Peyer's patch (tissue), 4 donors: ENCODE measurements at places on chromosomes 5 and 9. TPM values are rescaled to one million over a fixed set of nuclear protein-coding genes. Genes with fewer than 3 reads are reported as not detected.

DNA sequence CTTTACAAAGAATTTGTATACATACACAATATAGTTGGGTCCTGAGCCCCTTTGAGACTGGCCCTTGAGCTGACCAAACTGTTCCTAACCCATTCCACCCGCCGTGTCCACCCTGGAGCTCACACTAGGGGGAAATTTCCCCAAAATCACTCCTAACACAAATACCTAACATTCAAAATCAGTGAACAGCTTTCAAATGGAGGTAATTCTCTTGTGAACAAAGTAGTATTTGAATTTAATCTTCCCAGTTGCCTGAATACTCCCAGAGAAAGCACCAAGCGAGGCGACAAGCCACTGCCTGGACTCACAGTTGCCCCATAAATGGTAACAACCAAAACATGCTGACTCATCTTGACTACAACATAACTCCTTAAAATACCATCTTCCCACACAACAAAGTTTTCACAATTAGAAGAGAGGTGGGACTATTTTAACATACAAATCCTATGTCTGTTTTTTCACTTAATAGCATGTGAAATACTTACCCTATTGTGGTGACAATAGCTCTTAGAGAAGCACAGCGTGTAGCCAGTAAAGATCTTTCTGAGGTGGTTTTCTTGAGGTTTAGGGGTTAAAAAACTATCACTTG, 31.7 kb upstream of the SCAMP1 start:
- no peaks in the 10 kb centered on the region for H3K4me1 ChIP-seq
- no peak overlapping the region for H3K27ac ChIP-seq
- H3K27me3 ChIP-seq = no peaks in the 10 kb centered on the region
- no peaks in the 10 kb centered on the region for H3K36me3 ChIP-seq

DNA sequence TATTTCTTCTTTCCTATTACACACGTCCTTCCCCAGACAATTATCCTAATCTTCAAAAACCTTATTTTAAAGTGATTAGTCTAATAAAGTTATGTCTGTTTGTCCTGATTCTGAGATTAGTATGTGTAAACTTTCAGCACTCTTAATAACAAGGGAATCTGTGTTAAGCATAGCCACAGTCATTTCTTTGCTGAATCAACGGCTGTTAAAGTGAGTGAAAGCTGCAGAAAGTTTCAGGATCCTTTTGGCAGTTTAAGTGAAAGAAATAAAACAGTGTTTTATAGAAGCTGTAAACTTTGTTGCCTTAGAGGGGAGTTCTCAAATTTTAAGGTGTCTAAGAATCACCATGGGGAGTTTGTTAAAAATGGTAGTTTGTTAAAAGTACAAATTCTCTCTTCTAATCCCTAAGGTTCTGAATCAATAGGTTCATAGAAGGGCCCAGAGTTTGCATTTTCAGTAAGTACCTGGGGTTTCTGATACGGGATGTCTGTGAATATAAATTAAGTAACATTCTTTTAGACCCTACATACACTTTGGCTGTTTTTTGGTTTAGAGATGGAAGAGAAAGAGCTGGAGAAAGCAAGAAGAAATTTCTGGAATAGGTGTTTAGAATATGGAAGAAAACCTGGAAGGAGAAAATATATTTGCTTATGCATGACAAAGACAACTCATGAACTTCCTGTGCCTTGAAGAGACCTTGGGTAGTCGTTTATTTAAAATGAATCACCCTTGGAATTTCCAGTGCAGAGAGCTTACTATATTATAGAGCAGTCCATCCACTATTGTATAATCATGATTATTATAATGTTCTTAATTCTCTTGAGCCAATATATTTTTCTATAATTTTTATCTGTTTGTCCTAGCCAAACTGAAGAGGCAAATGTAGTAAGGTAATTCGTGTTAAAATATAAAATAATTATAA, 45.7 kb downstream of the SCAMP1 start:
- H3K36me3 ChIP-seq = no peaks in the 10 kb centered on the region
- no peaks in the 10 kb centered on the region for H3K27me3 ChIP-seq
- H3K4me3 ChIP-seq = no peak overlapping the region
- H3K27ac ChIP-seq = no peak overlapping the region

- no peak overlapping the region for H3K27ac ChIP-seq
- DNase-seq = no peak
- H3K4me3 ChIP-seq = no peak overlapping the region
- no peaks in the 10 kb centered on the region for H3K36me3 ChIP-seq
- no peaks in the 10 kb centered on the region for H3K27me3 ChIP-seq
- no peaks in the 10 kb centered on the region for H3K4me1 ChIP-seq
Observed at GRCh38 chr5:134813827-134814226, 31.9 kb upstream of the C5orf24 start.

- no peaks in the 10 kb centered on the region for H3K27me3 ChIP-seq
- H3K36me3 ChIP-seq = no peaks in the 10 kb centered on the region
Observed at GRCh38 chr5:156513123-156513815, 186.3 kb downstream of the SGCD start.

GRCh38 chr9:133397895-133398294, 19.9 kb downstream of the REXO4 start:
- H3K36me3 ChIP-seq = no peaks in the 10 kb centered on the region
- no peak overlapping the region for H3K4me3 ChIP-seq
- no peaks in the 10 kb centered on the region for H3K27me3 ChIP-seq
- H3K4me1 ChIP-seq = no peaks in the 10 kb centered on the region
- DNase-seq = no peak

Gene MUSK
- total RNA-seq = 4.4 TPM

GRCh38 chr9:69044240-69045219, 9.0 kb downstream of the FXN start:
- peaks cover 16% of the 10 kb centered on the region for H3K36me3 ChIP-seq
- H3K4me1 ChIP-seq = no peaks in the 10 kb centered on the region
- DNase-seq = no peak
- no peaks in the 10 kb centered on the region for H3K27me3 ChIP-seq

DNA sequence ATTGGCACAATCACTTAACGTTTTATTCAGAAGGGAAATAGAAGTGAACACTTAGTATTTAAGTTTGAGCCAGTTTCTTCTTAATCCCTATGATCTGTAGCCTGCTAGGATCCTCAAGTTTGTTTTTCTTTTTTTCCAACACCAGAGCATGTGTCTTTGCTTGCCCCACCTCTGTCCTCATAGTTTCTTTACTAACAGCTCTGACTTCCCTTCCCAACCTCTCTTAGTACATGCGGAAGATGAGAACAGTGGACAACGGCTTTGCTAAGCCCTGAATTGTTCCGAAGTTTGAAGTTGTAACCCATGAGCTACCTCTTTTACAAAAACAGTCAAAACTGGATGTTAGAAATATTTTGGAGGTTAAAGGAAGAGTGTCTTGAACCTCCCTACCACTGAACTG, 61.7 kb upstream of the TAF11L2 start:
- no peaks in the 10 kb centered on the region for H3K36me3 ChIP-seq
- H3K27ac ChIP-seq = peak overlapping the region; percentile 49
- no peak for DNase-seq
- no peaks in the 10 kb centered on the region for H3K4me1 ChIP-seq

DNA sequence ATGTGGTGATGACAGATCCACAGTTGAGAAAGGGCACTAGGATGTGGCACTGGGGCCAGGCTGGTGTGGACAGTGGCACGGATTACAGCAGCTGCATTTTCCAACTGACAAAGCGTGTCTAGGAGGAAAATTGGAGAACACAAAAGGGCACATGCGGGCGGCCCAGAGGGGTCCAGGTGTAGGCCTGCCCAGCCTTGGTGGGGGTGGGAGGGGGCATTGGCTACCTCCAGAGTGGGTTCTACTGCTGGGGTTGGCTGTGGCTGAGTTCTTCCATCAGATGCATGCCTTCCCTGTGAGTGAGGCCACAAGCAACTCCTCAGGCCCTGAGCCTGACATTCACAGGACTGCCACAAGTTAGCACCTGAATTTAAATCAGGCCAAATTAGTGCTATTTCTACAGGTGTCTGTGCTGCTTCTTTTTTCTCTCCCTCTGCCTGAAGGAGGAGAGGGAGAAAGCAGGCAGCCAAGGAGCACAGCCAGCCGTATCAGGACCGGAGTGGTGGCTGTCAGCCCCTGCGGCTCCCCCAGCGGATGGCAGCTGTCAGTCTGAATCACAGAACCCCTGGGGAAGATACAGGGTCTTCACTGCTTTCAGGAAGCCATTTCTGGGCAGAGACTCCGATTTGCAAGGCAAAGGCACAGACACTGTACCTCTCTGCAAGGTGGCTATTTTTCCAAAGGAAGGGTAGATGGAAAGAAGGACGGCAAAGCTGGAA, 464.2 kb downstream of the SPOCK1 start:
- no peaks in the 10 kb centered on the region for H3K36me3 ChIP-seq
- no peak overlapping the region for H3K4me3 ChIP-seq
- H3K27me3 ChIP-seq = no peaks in the 10 kb centered on the region
- DNase-seq = no peak

GRCh38 chr9:36731068-36731956, 158.6 kb downstream of the MELK start:
- no peak overlapping the region for H3K4me3 ChIP-seq
- no peaks in the 10 kb centered on the region for H3K4me1 ChIP-seq
- no peak for DNase-seq

DNA sequence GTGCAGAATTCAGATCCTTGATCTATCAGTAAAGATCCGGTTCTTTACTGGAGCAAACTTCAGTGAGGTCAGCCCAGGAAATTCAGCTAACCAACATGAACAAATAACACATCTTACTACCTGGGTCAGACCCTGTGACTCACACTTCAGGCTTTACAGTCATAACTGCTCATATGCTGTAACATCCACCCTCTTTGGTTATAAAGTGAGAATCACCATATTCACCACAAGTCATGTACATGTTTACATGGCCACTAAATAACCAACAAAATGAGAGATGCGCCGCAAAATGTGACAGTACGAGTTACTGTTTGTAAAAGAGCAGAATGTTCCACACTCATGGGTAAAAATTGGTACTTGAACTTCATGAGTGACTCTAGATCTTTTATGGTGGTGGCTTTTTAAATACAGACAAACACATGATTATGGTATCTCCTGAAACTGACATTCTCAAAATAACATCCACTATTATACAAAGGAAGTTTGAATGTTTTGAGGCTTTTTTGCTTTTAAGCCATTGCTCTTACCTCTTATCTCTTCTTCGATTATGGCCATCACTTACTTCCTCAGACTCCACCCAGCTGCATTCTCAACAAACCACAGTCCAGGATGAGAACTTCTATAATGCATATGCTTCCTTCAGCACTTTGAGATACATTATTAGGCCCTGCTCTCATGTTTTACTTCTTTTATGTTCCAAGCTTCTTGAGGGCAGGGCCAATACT, 516.6 kb downstream of the RAB3C start:
- H3K27me3 ChIP-seq = no peaks in the 10 kb centered on the region
- H3K27ac ChIP-seq = peak overlapping the region; percentile 64
- no peaks in the 10 kb centered on the region for H3K36me3 ChIP-seq
- peaks cover 15% of the 10 kb centered on the region for H3K4me1 ChIP-seq
- H3K4me3 ChIP-seq = no peak overlapping the region
- no peak for DNase-seq

DNA sequence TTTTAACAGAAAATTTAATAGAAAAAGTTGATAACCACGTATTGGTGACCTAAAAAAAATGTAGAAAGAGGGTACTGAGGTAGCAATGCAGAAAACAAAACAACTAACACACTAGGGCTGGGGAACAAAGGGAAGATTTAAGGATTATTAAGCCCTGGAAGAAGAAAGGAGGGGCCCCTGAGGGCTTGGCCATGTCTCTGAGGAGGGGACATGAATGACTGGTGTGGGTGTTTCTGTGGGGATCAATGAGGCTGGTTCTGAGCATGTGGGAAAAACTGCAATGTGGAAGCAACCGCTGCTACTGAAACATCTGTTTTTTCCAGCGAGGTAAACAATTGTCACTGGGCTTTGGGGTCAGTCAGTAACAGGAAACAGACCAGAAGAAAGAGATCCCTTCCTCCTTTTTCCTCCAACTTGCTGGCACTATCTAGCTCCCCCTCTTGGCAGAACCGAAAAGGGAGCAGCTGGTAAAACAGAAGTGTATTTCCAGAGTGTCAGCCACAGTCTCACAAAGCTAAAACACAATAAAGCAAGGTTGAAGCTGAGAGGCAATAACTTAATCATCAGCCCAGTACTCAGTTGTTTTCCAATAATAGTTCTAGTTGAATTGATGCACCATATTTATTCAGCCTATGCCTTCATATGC, 48.3 kb downstream of the ATPSCKMT start:
- H3K4me1 ChIP-seq = no peaks in the 10 kb centered on the region
- H3K27me3 ChIP-seq = no peaks in the 10 kb centered on the region
- no peak for DNase-seq
- no peaks in the 10 kb centered on the region for H3K36me3 ChIP-seq

DNA sequence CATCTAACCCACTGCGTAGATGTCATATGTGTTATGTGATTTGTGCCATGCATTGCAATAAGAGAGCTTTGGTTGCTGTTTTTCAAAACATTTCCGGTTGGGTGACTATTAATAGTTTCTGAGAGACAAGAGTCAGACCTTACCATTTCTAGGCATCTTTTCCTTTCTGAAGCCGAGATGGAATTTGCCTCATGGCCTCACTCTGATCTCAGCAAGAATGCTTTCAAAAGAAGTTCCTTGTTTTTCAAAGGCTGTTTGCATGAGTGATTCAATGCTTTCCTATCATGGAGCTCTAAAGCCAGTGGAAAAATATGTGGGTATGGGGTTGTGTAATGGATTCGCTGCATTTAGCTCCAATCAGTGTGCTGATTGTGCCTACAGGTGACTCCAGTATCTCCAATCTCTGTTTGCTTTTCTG, 203.1 kb upstream of the PPP1R2B start:
- H3K27me3 ChIP-seq = no peaks in the 10 kb centered on the region
- DNase-seq = no peak
- no peaks in the 10 kb centered on the region for H3K36me3 ChIP-seq
- H3K27ac ChIP-seq = no peak overlapping the region

Gene KIF24
- total RNA-seq = 5.2 TPM

Gene NPDC1
- 66.0 TPM for total RNA-seq

Gene PRRT1B
- not detected for total RNA-seq
